Hepatocyte (in vitro differentiated cells): ENCODE measurements at places on chromosomes 3 and 15. TPM values are rescaled to one million over a fixed set of nuclear protein-coding genes. Genes with fewer than 3 reads are reported as not detected.
A peak's percentile ranks its signal among the peaks of the same experiment; 100 is the strongest.

DNA sequence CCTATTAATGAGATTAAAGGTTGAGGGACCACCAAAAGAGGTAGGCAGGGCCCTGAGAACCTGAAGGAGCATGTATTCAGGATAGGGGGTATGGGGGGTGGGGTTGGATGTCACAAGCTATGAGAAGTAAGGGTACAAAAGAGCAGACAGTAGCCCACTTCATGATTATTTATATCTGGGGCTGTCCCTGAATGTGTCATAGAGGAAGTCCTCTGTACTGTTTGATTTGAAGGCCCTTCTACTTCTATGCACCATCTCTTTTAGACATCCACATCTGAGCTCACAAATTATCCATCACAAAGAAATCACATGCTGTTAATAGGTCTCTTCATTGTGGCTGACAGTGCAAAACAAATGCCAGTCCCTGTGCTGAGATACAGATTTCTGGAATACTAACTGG, 68.6 kb downstream of the FHIT start:
- H3K4me1 ChIP-seq, result no peaks in the 10 kb centered on the region
- no peaks in the 10 kb centered on the region for H3K36me3 ChIP-seq
- no peak overlapping the region for H3K27ac ChIP-seq
- DNase-seq, result no peak

GRCh38 chr3:40170395-40170794, 139.1 kb upstream of the EIF1B start:
- H3K27ac ChIP-seq, result no peak overlapping the region
- H3K36me3 ChIP-seq, result no peaks in the 10 kb centered on the region

DNA sequence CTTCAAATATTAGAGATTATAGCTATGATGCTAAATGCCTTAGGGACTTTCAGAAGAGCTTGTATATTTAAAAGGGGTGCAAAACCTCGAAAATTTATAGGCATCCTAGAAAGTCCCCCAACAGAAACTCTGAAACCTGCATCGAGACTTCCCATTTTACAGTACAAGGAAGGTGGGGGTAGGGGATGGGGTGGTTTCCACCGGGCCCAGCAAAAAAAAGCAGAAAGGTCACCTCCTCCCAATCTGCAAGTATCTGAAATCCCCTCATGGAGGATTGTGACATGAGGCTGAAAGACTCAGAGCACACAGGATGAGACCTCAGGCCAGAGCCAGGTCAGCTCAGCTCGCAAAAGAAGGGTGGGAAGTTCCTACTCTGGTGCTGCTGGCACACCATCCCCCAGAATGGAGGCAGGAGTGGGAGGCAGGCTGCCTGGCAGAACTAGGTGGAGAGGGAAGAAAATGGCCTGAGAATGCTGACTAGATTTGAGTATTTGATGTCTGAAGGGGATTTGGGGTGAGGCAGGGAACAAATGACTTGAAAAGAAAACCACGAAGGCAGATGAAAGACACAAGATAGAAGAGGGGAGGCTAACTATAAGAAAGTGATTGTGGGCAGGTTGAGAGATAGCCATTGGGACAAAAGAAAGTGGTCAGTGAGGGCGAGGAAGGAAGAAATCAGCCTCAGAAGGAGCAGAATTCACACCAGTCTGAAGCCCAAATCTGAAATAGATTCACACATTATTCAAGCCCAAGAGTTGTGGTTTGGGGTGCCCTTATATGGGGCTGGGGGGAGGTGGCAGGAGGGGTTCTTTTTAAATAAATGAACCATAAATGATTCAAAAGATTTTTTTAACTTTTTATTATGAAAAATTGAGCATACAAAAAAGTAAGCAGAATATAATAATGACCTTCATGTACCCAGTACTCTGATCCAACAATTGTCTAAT, 22.5 kb upstream of the TSC22D2 start:
- H3K27ac ChIP-seq, result no peak overlapping the region
- H3K4me3 ChIP-seq, result no peak overlapping the region
- no peaks in the 10 kb centered on the region for H3K27me3 ChIP-seq
- DNase-seq, result no peak
- no peaks in the 10 kb centered on the region for H3K36me3 ChIP-seq

Gene DGKG
- polyA plus RNA-seq, result 0.45 TPM in 1 of 2 replicates, not detected in the other

DNA sequence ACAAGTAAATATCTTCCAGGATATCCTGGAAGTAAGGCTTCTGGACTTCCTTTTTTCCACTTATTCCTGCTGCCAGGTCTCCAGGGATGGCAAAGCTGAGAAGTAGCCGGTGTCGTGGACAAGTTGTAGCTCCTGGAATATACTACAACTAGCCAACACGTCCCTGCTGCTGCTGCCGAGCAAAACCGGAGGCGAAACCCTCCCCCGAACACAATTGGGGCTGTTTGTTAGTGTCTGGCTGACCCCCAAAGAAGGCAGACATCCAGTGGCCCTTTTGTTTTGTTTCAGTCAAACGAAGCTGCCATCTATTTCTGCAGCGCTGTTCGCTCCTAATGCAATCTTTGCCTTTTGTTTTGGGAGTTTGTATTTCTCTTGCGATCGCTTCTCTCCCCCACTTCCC, 45.3 kb upstream of the EIF5A2 start:
- H3K36me3 ChIP-seq, result no peaks in the 10 kb centered on the region
- no peak for DNase-seq
- H3K27me3 ChIP-seq, result no peaks in the 10 kb centered on the region
- H3K4me3 ChIP-seq, result no peak overlapping the region

- H3K27ac ChIP-seq, result no peak overlapping the region
- H3K4me1 ChIP-seq, result no peaks in the 10 kb centered on the region
- H3K4me3 ChIP-seq, result no peak overlapping the region
These were observed 12.2 kb upstream of the CCDC50 start for GRCh38 chr3:191316876-191317603.

GRCh38 chr3:23455775-23456174, 252.6 kb downstream of the UBE2E2 start:
- H3K36me3 ChIP-seq, result no peaks in the 10 kb centered on the region
- no peaks in the 10 kb centered on the region for H3K4me1 ChIP-seq
- no peak overlapping the region for H3K27ac ChIP-seq
- no peak overlapping the region for H3K4me3 ChIP-seq
- no peaks in the 10 kb centered on the region for H3K27me3 ChIP-seq

GRCh38 chr15:40523611-40524010, 41.2 kb downstream of the CCDC32 start:
- H3K27me3 ChIP-seq, result no peaks in the 10 kb centered on the region
- no peak overlapping the region for H3K27ac ChIP-seq
- H3K4me3 ChIP-seq, result no peak overlapping the region

DNA sequence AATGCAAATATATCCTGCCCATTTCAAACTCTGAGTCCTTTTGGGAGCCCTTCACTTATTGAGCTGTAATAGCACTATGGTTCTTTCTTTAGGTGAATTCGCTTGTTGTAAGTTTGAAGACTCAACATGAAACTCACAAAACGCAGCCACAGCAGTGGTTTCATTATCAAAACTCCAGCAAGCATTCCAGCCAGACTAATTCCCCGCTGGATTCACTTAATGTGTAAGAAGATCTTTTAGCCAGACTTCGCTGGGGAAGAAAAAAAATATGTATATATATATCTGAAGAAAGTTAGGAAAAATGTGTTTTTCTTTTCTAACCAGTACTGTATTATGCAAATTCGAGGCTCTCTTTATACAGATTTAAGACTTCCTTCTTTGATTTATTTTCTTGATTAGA, 241.1 kb downstream of the WNT5A start:
- H3K4me3 ChIP-seq, result no peak overlapping the region
- H3K27ac ChIP-seq, result peak overlapping the region; percentile 43
- no peak for DNase-seq
